ENCODE measurements at places on chromosomes 13 and 19. TPM values are rescaled to one million over a fixed set of nuclear protein-coding genes. Genes with fewer than 3 reads are reported as not detected.

DNA sequence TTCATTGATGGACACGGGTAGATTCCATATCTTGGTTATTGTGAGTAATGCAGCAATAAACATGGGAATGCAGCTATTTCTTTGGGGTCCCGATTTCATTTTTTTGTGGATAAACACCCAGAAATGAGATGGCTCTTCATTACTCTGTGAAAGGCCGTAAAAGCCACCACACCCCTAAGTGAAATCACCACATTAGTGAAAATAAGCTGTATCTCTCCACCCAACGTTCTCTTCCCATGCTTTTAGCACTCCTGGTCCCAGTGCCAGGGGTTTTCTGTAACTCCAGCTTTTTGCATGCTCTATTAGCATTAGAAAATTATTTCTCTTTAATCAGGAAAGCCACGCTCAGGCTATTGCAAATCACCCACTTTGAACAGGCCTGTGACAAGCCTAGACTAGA is 15.8 kb downstream of the CHAMP1 start:
- H3K36me3 ChIP-seq: no peaks in the 10 kb centered on the region
- DNase-seq: no peak
- H3K4me1 ChIP-seq: peaks cover 6% of the 10 kb centered on the region
- no peaks in the 10 kb centered on the region for H3K27me3 ChIP-seq
- no peak overlapping the region for H3K4me3 ChIP-seq
- no peak overlapping the region for H3K27ac ChIP-seq

GRCh38 chr13:101412076-101412475 is 4.2 kb downstream of the NALCN start:
- peaks cover 29% of the 10 kb centered on the region for H3K27me3 ChIP-seq
- peaks cover 6% of the 10 kb centered on the region for H3K4me1 ChIP-seq
- H3K27ac ChIP-seq: no peak overlapping the region
- H3K36me3 ChIP-seq: no peaks in the 10 kb centered on the region

GRCh38 chr13:20571676-20572075 is 4.7 kb downstream of the IFT88 start:
- DNase-seq: no peak
- peaks cover 7% of the 10 kb centered on the region for H3K4me1 ChIP-seq
- H3K4me3 ChIP-seq: no peak overlapping the region
- H3K27me3 ChIP-seq: no peaks in the 10 kb centered on the region
- no peaks in the 10 kb centered on the region for H3K36me3 ChIP-seq

Gene KIR3DL1
- total RNA-seq: not detected

Measured in transverse colon (tissue), 4 donors.